ENCODE measurements at places on chromosomes 3 and 15.

- DNase-seq: no peak
These were observed 135.4 kb upstream of the LINGO1 start for GRCh38 chr15:77768107-77768506.

DNA sequence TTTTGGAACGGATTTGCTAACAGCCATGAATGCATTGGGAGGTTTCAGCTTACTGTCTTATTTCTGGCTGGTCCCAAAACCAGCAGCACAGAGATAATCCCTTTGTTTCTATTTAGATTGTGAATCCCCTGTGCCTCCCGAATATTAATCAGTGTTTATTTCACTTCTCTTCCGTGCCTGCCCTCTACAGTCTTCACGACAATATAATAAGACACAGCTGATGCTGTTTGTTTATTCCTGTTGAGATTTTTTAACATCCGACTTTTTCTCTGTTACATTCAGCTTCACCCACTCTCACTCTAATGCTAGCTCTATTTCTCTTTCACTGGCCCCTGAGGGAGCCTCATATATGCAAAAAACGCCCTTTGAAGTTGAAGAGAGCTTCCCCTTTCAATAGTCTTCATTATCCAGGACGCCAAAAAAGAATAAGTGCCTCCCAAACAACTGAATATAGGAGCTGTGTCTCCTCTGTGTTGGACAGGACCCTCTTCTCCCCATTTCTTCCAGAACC is 995.3 kb downstream of the ROBO2 start:
- DNase-seq: no peak

GRCh38 chr3:116870379-116870778 is 160.8 kb downstream of the TUSC7 start:
- no peak for DNase-seq

GRCh38 chr15:58227706-58228543 is 89.7 kb downstream of the AQP9 start:
- DNase-seq: no peak

DNA sequence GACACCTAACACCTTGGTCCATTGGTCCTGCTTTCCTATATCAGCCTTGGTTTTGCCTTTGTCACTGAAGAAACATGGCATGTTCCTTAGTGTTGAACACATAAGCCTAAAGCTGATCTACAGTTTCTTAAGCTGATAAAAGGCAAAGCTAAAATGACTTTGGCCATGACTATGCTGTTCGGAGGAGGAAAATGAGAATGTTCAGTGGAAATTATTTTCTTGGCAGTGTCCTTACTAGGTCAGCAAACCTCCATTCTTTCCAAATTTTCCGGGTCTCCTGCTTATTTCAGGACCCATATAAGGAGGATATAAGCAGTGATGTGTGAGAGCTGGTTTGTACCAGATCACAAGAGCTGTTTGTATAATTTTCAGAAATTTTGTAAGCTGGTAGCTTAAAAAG is 832.9 kb upstream of the CFAP20DC start:
- DNase-seq: no peak

- no peak for DNase-seq
These were observed 18.8 kb downstream of the BCL2L10 start for GRCh38 chr15:52093539-52094510.

- no peak for DNase-seq
These were observed 18.7 kb downstream of the PDE8A start for GRCh38 chr15:85000189-85000864.

DNA sequence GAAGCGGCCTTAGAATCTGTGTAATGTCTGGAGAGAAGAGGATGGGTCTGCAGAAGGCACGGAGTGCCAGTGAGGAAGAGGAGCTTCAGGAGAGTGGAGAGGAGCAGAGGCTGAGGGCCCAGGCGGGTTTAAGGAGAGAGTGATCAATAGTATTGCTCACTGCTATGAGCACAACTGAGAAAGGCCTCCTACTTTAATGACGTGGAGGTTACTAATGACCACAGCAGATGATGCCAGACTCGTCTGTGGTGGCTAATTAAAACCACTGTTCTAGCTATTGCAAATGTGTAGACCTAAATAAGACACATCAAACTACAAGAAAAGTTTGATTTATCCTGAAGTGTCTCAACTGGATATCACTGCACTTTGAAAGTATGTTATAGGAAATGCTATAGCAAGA is 33.2 kb downstream of the MTMR10 start:
- no peak for DNase-seq

GRCh38 chr3:127074900-127075360 is 92.0 kb downstream of the PLXNA1 start:
- DNase-seq: no peak

DNA sequence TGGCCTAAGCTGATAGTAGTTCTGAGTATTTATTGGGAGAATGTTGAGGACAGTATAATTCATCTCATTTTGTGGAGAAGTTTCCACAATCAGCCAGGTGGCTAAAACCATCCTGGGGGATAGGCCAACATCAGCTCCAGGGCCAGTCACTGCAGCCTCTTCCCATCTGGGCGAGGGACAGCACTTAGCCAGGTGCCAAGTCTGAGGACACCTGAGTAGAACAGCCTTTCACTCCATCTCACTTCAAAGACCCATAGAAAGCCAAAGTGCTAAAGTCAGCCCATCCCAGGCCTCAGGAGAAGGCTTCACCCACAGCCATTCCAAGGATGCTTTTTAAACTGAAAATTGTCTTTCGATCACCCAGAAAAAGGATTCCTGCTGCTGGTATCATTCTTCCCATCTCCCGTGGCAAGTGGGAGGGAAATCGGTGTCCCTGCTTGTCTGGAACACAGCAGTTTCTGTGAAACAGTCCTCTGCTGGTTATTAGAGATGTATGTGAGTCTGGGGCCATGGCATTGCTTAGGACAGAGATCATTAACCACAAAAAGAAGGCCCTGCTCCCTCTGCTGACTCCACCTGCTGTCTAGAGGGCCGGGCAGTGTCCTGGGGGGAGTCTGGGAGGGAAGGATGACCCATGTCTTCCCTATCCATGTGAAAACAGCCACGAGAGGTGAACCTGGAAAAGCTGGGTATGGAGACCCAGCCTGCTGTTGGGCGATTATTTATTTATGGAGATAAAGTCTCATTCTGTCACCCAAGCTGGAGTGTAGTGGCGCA is 9.6 kb downstream of the CALML4 start:
- DNase-seq: no peak

DNA sequence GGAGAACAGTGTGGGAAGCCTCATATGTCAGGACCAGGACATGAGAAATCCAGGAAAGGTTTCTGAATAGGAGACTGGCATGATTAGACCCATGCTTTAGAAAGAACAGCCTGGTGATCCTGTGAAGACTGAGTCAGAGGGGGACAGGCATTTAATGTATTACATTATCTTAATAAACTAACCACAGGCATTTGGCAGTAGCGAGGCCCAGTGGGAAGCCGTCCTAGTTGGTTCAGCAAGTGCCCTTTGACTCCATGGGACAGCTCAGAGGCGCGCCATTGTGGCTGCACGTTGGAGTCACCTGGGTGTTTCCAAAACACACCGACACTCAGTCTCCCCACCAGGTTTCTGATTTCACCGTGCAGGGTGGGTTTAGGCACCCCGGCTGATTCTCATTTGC is 90.5 kb upstream of the DGKG start:
- DNase-seq: no peak

DNA sequence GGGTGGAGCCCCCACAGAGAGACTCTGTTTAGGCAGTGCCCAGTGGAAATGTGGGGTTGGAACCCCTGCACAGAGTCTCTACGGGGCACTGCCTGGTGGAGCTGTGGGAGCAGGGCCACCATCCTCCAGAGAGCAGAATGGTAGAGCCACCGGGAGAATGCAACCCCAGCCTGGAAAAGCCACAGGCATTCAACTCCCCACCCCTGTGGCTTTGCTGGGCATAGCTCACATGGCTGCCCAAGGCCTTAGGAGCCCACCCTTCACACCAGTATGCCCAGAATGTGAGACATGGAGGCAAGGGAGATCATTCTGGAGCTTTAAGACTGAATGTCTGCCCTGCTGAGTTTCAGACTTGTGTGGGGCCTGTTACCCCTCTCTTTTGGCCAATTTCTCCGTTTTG is 19.0 kb upstream of the CHCHD6 start:
- DNase-seq: no peak

DNA sequence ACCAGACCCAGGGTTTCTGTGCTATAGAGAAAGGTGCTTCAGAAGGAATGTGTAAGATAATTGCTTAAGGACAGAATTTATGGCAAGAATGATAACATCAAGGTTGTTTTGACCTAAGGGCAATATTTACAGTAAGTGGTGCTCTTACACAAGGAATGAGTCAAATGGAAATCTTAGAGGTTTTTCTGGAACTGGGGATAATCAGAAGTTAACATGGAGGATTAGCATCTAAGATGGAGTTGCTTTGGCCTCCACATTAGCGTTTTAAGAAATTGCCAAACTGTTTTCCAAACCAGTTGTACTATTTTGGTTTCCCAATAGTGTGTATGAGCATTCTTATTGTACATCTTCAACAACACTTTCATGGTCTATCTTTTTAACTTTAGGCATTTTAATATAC is 3.1 kb downstream of the WDR93 start:
- DNase-seq: no peak

DNA sequence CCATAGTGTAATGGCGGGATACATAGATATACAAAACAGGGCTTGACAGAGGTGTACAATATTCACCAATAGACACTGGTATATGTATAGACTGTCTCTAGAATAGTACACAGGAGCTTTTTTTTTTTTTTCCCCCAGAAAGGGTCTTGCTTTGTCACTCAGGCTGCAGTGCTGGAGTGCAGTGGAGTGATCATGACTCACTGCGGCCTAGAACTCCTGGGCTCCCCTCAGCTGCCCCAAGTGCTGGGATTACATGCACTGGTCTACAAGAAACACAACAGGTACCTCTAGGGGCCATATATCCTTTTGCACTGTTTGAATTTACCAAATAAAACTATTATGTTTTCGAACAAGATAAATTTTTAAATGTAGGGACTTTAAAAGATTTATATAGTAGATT is 12.3 kb downstream of the RHOA start:
- DNase-seq: no peak

DNA sequence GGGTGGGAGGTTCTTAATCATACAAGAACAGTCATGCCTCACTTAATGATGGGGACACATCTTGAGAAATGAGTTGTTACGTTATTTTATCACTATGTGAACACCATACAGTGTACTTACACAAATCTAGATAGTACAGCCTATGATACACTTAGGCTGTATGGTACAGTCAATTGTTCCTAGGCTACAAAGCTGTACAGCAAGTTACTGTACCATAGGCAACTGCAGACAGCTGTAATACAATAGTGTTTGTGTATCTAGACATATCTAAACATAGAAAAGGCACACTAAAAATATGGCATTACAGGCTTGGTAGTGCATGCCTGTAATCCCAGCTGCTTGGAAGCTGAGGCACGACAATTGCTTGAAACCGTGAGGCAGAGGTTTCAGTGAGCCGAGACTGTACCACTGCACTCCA is 55.7 kb upstream of the PLXND1 start:
- no peak for DNase-seq

- DNase-seq: no peak
These were observed 14.8 kb upstream of the ZNF639 start for GRCh38 chr3:179308001-179308400.

DNA sequence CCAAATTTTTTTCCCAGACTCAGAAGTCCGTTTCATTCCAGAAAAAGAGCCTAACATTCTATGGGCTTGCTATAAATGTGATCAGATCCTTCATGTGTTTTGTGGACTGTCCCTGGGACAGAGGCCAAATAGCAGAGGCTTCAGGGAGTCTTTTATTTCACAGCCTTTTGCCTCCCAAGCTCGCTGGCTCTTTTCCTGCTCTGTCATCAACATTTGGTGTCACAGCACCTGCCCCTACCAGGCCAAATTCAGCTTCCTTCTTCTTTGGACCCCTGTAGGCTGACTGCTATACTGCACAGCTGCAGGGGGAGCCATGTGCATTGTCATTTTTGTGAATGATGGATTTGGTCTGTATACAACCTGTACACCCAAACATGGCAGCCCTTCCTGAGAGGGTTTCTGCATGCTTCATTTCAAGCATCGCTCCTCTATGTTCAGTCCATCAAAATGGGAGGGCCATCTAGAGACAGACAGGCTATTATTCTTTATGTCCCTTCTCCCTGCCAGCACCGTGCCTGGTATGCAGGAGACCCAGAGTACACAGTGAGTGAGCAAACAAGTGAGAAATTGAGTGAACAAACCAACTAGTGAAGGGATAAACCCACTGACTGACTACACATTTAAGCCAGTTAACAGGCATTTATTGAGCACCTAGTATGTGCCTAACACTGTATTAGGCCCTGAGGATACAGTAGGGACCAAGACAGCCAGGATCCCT is 17.9 kb upstream of the RPP14 start:
- no peak for DNase-seq

DNA sequence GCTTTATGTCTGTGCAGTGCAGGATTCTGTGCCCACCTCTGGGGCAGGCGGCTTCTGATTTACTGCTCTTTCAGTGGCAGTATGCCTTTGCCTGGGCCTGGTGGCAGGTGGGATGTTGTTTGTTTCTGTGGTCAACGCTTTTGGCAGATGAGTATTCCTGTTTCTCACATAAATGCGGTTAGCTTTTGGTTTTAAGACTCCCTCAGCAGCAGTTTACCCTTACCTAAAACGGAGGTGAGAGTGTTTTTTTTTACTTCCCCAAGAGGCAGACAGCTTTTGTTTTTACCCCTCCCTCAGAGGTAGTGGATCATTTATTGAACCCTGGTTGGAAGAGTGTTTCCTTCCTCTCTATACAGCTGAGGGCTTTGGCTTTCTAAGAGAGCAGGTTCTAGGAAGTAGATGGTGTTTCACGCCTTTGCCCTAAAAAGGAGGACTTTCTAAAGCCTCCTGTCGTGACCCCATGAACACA is 134.1 kb upstream of the PLSCR5 start:
- no peak for DNase-seq

- peak; percentile 40 for DNase-seq
These were observed 20.9 kb downstream of the CD276 start for GRCh38 chr15:73704869-73705645.

- DNase-seq: no peak
These were observed 190.1 kb downstream of the UBE3A start for GRCh38 chr15:25248583-25249235.

GRCh38 chr3:124584552-124585391 is 145.5 kb upstream of the UMPS start:
- DNase-seq: no peak

GRCh38 chr3:152272771-152273242 is 4.1 kb downstream of the MBNL1 start:
- no peak for DNase-seq

- no peak for DNase-seq
These were observed 403.7 kb upstream of the AZI2 start for GRCh38 chr3:28752290-28752689.

All from memory B cell (primary cell).